ENCODE measurements at places on chromosomes 1 and 21. TPM values are rescaled to one million over a fixed set of nuclear protein-coding genes. Genes with fewer than 3 reads are reported as not detected.

Gene RHCE
- polyA plus RNA-seq, result 1.6 TPM

Gene NID1
- 284 TPM for polyA plus RNA-seq

Gene HTR6
- polyA plus RNA-seq, result not detected

Gene DTL
- polyA plus RNA-seq, result 11.0 TPM

Gene LRRC3
- 2.0 TPM for polyA plus RNA-seq

Gene BATF3
- polyA plus RNA-seq, result 2.7 TPM

Gene PCAT6
- polyA plus RNA-seq, result 1.6 TPM

Gene ST6GALNAC5
- polyA plus RNA-seq, result 2.1 TPM

Gene FMN2
- 0.75 TPM for polyA plus RNA-seq

Gene CD1B
- not detected for polyA plus RNA-seq

Gene SEMA4A
- polyA plus RNA-seq, result 2.8 TPM

Gene ATP1A4
- polyA plus RNA-seq, result 4.2 TPM

Gene FLG2
- polyA plus RNA-seq, result 0.03 TPM

Gene CORT
- polyA plus RNA-seq, result 1.6 TPM

Gene SELE
- 2.0 TPM for polyA plus RNA-seq

Gene MSH4
- 0.80 TPM for polyA plus RNA-seq

Gene SELL
- polyA plus RNA-seq, result 2.9 TPM

Gene NMNAT1
- polyA plus RNA-seq, result 10.6 TPM

Gene FAM78B
- polyA plus RNA-seq, result 2.1 TPM

Gene GBP4
- 2.7 TPM for polyA plus RNA-seq

Gene INTS7
- 15.5 TPM for polyA plus RNA-seq

Gene OVAAL
- polyA plus RNA-seq, result not detected

Gene PLEKHN1
- polyA plus RNA-seq, result not detected

Gene CSF3R
- 2.5 TPM for polyA plus RNA-seq

Gene CYP4X1
- 2.5 TPM for polyA plus RNA-seq

Gene SH3BGRL3
- polyA plus RNA-seq, result 55.9 TPM

Gene KIF17
- polyA plus RNA-seq, result 2.4 TPM

Gene F5
- 0.17 TPM for polyA plus RNA-seq

Gene CFHR2
- polyA plus RNA-seq, result not detected

Gene S100A2
- 1.7 TPM for polyA plus RNA-seq

Gene TSSK3
- polyA plus RNA-seq, result 5.1 TPM

Gene WNT4
- 4.9 TPM for polyA plus RNA-seq

Gene FCRL6
- polyA plus RNA-seq, result 0.13 TPM

Gene LCE2B
- polyA plus RNA-seq, result not detected

Gene GJA8
- polyA plus RNA-seq, result not detected

Gene FCRL2
- not detected for polyA plus RNA-seq

Gene GPR3
- 0.97 TPM for polyA plus RNA-seq

Gene LRRC7
- 9.3 TPM for polyA plus RNA-seq

Gene DCLRE1B
- polyA plus RNA-seq, result 10.4 TPM

Gene NECTIN4
- 0.11 TPM for polyA plus RNA-seq

Gene RPE65
- polyA plus RNA-seq, result 0.13 TPM

Gene FCRL5
- not detected for polyA plus RNA-seq

Gene TENT5C
- polyA plus RNA-seq, result 3.2 TPM

Gene LCE3D
- polyA plus RNA-seq, result not detected

Gene PODN
- 8.7 TPM for polyA plus RNA-seq

Gene MMEL1
- 0.47 TPM for polyA plus RNA-seq

Gene SMPDL3B
- polyA plus RNA-seq, result not detected

Gene OLFM3
- polyA plus RNA-seq, result 0.84 TPM

Gene GCSAML
- 0.08 TPM for polyA plus RNA-seq

Gene UMODL1
- polyA plus RNA-seq, result not detected

Gene SHISAL2A
- polyA plus RNA-seq, result 4.2 TPM

Gene UBL4B
- polyA plus RNA-seq, result not detected

Gene GSTM5
- 7.3 TPM for polyA plus RNA-seq

All from muscle of back (tissue), 13 donors.